ENCODE measurements at places on chromosomes 12 and 14.

- DNase-seq = no peak
These were observed 8.7 kb upstream of the BHLHE41 start for GRCh38 chr12:26133521-26133920.

DNA sequence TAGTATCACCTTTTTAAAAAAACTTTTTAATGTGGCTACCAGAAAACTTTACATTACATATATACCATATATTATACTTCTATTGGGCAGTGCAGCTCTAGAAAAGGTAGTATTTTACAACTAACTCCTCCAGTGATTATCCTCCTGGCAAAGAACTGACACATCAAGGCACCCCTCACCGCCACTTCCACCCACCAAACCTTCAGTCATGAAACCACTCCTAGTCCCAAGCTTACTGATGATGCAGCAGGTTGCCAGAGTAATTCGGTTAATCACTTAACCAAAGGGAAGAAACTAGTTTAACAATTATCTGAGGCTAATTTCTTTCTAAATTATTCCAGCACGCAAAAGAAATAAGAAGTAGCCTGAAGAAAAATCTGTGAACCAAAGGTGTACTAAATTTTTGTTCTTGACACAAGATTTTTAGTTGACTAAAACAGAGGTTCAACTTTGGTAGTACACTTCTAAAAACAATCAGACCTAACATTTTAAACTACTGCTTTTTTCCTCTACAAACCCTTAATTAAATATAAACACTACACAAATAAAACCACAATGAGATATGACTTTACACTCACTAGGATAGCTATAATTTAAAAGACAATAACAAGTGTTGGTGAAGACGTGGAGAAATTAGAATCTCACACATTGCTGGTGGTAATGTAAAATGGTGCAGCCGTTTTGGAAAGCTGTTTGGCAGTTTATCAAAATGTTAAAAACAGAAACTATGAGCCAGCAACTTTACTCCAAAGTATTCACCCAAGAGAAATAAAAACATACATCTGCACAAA is 16.7 kb downstream of the SPPL3 start:
- no peak for DNase-seq

GRCh38 chr14:24846261-24846660 is 203.7 kb downstream of the STXBP6 start:
- DNase-seq = no peak

DNA sequence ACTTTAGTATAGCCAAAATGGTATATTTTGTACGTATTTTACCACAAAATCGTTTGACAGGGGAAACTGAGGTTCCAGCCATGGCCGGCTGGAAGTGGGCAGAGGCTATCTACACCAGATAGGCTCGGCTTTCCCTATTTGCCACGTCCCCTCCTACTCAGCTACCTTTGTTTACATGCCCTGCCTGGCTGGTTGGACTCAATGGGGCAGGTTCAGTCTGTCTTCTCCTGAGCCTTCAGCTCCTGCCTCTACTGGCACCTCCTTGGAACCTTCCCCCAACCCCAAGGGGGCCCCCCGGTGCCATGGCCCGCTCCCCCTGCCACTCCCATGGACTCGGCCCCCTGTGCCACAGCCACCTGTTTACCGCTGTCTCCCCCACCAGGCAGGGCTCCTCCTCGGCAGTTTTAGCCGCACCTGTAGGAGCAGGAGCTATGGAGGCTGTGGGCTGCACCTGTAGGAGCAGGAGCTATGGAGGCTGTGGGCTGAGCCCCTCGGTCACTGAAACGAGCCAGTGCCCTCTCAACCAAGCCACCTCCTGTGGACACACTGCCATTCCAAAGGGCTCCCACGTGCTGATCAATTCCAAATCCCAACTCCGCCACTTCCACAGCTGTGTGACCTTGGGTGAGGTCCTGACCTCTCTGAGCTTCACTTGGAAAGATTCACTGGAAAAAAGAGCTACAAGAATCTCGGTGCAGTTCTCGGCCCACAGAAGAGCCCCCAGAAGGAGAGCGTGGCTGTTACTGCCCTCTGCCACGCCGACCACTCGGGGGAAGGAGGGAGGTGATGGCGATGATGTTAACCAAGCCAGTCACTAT is 62.2 kb downstream of the NCOR2 start:
- DNase-seq = no peak

DNA sequence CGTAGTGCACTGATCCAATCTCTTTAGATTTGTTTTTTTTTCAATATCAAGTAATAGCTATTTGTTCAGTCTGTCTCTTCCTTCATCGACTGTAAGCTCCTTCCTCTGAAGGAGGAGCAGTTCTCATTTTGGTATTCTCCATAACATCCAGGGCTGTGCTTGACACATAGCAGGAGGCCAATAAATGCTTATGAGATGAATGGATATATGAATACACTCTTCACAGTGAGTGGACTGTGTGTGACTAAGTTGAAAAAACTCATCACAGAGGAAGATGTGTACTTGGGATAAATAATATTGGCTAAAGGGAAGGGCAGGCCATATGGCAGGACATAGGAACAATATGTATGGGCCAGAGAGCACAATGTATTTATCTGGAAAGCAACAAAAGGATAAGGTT is 205.3 kb upstream of the PRICKLE1 start:
- no peak for DNase-seq

DNA sequence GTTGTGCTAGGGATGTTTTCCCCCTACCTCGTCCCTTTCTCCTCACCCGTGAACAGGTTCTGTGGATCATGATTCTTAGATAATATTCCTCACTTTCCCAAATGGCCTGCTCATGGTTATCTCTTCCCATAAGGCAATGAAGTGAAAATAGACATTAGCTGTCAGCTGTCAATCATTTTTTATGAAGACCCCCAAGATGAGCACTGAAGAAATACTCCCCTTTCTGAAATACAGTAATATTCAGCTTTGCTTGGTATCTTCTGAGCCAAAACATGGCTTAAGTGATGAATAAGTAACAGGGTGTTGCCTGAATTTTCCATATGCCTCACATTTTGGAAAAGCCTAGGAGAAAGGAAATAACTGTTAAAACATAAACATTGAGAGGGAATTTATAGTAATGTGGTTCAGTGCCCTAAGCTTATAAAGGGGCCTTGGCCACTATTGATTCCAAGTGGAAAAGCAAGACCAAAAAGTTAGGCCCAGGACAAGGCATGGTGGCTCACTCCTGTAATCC is 70.7 kb upstream of the NAP1L1 start:
- no peak for DNase-seq

GRCh38 chr12:58764100-58764953 is 156.0 kb downstream of the LRIG3 start:
- DNase-seq = no peak

DNA sequence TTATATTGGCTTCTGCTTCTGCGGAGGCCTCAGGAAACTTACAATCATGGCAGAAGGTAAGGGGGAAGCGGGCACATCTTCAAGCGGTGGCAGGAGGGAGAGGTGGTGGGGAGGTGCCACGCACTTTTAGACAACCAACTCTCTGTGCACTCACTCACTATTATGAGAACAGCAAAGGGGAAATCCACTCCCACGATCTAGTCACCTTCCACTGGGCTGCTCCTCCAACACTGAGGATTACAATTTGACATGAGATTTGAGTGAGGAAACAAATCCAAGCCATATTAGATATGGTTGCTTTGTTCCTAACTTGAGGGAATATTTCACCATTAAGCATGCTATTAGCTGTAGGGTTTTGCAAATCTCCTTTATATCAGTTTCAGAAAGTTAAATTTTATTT is 80.3 kb downstream of the UNC79 start:
- DNase-seq = no peak

DNA sequence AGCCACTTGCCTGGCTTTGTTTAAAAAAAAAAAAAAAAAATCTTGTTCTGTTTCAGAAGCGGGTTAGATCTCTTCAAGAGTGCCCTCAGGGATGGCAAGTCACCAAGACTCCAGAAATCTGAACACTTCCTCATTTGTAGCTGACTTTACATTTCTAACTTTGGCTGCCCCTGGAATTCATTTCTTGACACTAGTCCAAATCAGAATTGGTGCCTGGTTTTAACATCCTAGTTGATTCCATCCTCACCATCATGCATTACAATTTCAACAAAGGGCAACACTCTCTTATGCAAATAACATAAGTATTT is 295.5 kb downstream of the RMST start:
- DNase-seq = no peak

DNA sequence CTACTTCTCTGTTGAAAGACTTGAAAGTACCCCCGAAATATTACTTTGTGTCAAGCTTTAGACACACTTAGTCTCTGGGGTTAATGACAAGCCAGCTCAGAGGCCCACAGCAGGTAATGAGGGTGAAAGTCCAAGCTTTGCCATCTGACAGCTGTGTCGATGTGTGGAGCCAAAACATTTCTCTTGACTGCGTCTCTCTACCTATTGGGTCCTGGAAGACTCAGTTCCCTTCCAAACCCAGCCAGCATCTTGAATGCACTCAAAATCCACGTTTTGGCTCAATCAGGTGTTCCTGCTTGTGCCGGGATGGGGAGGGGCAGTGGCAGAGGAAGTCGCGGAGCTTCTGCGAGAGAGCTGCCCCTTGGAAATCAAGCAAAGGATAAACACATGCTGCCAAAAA is 3.2 kb downstream of the PLXNC1 start:
- DNase-seq = no peak

DNA sequence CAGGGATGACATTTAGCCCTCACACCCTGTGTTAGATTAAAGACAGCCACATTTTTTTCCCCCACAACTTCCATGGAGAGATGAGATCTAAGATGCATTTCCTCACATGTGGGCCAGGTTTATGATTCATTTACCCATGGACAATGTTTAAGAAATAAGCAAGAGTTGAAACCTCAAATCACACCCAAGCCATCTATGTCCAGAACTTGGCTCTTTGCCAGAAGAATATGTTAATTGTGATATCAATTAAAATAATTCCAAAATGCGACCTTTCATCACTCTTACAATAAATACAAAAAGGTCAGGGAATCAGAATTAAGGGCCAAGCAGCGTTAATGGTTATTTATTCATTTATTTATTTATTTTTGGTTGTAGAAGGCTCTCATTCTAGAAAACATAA is 1376.9 kb upstream of the TMEM132C start:
- DNase-seq = no peak

DNA sequence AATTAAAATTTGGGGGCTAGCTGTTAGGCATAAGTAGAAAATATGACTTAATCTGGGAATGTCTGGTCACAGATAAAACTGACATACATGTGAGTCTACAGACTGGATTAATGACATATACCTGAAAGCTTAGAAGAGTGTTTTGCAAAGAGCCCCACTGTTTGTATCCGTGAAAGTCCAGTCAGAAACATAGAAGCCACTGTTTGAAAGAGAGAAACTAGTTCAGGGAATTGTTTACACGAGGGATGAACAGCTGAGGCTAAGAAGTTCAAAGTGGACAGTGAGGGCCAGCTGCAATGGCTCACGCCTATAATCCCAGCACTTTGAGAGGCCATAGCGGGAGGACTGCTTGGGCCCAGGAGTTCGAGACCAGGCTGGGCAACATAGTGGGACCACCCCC is 36.2 kb upstream of the SGPP1 start:
- no peak for DNase-seq

DNA sequence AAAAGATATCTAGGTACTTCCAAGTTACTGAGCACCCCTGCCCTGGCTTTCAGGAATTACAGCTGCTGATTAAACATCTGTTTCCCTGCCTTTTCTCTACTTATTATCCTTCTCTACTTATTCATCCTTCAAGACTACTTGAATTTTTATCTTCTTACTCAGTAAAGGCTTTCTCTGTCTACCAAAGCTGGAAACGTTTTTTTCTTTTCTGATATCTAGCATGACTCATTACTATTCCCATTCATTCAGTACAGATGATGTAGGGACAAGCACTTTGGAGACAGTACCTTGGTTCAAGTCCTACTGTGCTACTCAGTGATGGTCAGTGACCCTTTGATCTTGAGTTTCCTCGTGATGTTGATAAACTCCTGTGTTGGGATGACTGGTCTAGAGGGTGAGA is 848.7 kb downstream of the NRXN3 start:
- no peak for DNase-seq

- DNase-seq = no peak
These were observed 27.6 kb downstream of the EML5 start for GRCh38 chr14:88765130-88765529.

GRCh38 chr14:99138999-99139865 is 132.8 kb downstream of the BCL11B start:
- DNase-seq = no peak

- DNase-seq = no peak
These were observed 104.2 kb upstream of the RTL1 start for GRCh38 chr14:101007765-101008164.

GRCh38 chr12:91777268-91777992 is 368.2 kb downstream of the BTG1 start:
- DNase-seq = no peak

DNA sequence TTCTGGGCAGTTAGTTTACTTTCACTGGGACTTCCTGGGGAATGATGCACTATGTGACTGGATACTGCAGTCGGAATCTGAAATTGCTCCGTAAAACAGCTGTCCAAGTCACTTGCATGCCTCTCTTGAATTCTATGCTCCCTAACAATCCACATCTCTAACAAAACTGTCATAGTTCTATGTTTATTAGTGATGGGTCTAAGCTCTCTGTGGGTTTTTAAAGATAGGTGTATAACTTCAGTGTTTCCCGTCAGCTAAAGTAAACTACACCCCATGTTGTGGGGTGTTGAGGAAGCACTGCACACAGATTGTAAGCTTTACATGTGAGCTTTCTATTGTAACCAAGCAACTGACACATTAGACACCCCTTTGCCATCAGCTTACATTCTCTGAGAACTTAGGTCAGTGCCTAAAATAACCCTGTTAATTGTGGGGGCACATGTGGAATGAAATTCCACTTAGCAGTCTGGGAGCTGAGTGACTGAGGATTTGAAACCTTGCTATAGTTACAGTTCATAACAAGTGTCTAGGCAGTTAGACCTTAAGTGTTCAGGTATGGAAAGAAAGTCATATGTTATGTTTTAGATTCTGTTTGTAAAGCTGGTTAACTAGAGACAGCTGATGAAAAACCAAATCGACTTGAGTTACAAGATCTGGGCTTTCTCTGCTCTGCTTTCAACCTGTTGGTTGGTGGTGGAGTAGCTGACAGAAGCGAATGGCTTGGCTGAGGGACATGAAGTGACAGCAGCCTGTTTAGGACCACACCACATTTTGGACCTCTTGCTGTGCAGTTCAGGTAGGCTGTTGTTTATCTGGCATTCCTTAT is 165.7 kb downstream of the AKAP6 start:
- no peak for DNase-seq

- DNase-seq = no peak
These were observed 199.4 kb upstream of the LRIG3 start for GRCh38 chr12:59119676-59120075.

GRCh38 chr14:89827265-89827664 is 127.3 kb downstream of the EFCAB11 start:
- DNase-seq = no peak

GRCh38 chr12:6963791-6964413 is 6.6 kb downstream of the PHB2 start:
- no peak for DNase-seq

DNA sequence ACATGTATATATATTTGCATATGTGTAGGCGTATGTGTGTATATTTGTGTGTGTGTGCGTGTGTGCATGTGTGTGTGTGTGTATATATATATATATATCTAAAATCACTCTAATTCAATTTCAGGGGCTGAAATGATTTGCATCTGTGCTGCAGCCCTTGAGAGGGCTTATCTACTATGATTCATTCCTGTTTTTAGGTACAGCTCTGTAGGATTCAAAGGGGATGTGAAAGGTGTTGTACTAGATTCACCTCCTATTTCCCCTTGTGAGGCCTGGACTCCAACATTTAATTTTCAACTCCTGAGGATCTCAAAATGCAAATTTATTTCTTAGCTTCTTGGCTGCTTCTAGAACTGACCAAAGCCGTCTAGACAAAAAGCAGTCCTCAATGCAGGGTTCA is 11.1 kb downstream of the ERP27 start:
- no peak for DNase-seq
